ENCODE measurements at places on chromosomes 16 and 17.

- DNase-seq: no peak
Measured at GRCh38 chr16:20844588-20844987, 38.3 kb downstream of the REXO5 start.

DNA sequence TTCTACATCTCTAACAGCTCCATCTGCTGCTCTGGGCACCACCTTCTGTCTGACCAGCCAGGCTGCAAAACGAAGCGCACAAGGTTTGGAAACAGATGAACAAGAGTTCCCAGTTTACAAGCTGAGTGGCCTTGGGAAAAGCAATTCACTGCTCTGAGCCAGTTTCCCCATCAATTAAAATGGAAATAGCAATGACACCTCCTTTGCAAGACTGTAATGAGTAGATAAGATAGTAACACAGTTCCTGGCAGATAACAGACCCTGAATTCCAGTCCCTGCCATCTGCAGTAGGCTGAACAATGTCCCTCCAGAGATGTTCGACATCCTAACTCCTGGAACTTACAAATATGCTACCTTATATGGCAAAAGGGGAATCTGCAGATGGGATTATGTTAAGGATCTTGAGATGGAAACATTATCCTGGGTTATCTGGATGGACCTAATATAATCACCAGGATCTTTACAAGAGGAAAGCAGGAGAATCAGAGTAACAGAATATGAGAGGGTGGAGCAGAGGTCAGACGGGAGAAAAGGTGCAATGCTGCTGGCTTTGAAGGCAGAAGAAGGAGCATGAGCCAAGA, 27.9 kb downstream of the CPPED1 start:
- no peak for DNase-seq

GRCh38 chr17:44222112-44222869, 2.8 kb upstream of the UBTF start:
- DNase-seq: no peak

DNA sequence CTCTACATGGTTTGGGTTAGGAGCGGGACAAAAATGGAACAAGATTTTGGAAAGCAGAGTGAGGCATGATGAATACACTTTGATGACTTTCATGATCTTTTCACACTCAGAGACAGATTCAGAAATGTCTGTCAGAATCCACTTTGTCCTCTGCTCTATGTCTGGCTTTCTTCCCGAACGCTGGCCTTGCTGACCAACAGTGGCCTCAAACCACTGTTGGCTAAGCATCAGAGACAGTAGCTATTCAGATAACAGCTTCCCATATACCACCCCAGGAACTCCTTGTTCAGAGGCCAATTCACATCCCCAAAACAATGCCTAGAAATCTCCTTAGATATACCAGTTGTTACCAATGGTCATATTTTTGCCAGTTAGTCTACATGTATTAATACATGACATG, 40.9 kb downstream of the FBXL20 start:
- no peak for DNase-seq

DNA sequence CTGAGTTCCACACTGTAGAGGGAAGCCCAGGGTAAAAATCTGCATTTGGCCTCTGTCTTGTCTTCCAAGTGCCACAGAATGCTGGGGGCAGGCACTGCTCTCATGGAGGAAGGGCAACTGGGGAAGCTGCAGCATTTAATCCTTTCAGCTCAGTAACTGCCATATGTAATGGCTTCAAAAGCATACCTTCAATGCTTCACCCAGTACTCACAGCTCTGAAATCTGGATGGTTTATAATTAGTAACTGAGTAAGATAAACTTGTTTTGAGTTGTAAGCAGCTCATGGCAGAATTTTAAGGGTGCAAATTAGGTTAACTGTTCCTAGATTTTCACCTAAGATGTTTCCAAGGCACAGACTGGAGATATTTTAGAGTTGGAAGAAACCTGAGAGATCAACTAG, 24.5 kb downstream of the PMP22 start:
- DNase-seq: no peak

DNA sequence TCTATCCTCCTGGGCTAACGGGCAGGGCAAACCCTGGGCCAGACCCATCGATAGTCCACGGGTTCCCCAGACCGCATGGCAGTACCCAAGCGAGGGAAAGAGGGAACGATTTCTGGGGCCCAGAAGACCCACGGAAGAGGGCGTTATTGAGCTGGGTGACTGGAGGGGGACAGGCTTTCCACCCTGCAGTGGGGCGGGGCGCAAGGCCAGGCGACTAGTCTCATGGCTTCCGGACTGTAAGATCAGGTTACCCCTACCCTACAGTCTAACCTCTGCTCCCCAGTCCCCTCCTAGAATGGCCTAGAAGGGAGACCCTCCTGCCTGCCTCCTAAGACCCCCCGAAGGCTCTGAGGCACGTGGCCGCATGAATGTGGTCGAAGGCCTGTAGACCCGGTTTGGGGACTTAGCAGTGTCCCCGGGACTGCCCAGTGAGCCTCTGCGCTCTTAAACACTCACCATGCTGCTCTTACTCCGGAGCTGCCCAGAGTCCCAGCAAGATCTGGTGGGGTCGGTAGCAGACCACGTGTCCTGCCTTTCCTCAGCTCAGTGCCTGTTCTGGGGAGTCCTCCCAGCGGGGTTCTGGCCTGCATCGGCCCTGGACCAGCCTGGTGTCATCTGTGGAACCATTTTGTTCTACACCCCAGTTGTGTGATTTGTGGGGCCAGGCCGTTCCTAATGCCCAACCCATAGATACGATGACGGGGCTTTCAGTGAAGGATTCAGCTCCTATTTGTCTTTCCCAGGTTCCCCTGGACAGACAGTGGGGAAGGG, 13.2 kb upstream of the AURKB start:
- no peak for DNase-seq

GRCh38 chr16:67357561-67357960, 30.9 kb downstream of the LRRC36 start:
- DNase-seq: no peak

DNA sequence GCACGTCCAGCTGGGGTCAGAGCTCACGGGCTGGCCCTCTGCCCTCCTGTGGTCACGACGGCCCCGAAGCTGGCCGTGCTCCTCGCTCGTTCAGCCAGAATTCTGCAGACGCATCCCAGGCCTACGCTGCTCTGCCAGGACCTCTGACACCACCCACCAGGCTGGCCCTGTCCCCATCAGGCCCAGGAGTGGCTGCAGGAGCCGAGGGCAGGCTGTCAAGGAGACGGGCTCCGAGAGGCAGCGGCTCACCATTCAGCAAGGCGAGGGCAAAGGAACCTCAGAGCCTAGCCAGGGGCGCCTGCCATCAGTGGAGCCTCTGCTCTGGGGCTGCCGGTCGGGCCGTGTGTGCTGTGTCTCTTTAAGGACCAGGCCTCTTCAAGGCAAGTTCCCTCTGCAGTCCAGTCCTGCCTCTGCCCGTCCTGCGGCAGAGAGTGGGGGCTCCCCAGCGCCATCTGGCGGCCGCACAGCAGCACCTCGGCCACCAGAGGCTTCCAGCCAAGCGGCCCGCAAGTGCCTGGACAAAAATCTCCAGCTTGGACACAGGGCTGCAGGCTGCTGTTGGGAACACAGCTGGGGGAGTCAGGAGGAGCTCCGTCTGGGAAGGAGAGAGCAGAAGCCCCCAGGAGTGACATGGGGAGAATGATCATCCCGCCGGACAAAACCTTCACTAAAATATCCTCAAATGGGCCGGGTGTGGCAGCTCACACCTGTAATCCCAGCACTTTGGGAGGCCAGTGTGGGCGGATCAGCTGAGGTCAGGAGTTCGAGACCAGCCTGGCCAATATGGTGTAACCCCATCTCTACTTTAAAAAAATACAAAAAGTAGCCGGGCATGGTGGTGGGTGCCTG, 7.4 kb upstream of the ABR start:
- DNase-seq: peak; percentile 42

- DNase-seq: no peak
Measured at GRCh38 chr17:45345554-45346215, 28.9 kb upstream of the MAP3K14 start.

DNA sequence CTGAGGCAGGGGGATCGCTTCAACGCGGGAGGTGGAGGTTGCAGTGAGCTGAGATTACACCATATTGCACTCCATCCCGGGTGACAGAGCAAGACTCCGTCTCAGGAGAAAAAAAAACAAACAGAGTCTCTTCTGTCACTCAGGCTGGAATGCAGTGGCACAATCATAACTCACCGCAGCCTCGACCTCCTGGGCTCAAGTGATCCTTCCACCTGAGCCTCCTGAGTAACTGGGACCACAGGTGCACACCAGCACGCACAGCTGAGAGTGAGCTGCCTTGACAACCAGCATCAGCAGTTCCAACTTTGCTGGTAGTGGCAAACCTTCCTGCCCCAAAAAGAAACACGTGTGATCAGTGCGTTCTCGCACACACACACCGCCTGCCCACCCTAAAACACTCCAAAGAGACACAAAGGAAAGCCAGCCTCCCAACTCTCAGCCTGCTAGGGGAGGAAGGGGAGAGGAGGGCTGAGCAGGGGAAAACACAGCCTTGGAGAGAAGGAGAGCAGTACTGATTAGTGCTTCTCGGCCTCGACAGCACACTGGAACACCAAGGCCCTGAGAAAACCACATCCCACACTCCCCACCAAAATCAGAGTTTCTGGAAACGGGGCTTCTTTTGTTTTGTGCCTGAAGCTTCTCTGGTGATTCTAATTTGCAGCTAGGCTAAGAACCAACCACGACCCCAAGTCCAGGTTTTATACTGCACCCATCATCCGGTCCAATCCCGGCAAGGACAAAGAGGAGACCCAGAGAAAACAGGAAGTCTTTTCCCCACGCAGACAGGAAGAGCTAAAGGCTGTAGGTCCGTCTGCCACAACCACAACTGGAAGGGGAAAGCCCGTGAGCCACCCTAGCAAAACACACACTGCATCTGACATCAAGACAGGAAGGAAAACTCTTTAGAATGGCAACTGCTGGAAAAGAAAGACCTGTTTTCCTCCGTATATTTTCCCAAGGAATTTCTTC, 28.8 kb downstream of the ZCCHC14 start:
- DNase-seq: no peak

DNA sequence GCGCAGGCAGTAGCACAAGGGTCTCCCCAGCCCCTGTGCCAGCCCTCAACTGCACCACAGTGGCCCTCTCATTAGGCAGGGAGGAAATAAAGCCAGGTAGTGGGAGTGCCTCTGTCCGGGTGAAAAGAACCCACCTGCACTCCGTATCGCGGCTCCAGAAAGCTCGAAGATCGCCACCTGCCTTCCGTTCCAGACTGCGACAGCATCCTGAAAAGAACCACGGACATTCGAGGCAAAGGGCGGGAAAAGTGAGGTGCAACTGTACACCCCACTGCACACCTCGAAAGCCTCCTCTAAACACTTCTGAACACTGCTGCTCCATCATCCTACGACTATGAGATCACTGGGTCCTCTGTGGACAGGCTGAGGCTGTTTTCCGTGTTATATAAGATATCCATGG, 28.7 kb downstream of the IFT140 start:
- DNase-seq: no peak

GRCh38 chr16:74830648-74831047, 56.0 kb upstream of the FA2H start:
- no peak for DNase-seq

DNA sequence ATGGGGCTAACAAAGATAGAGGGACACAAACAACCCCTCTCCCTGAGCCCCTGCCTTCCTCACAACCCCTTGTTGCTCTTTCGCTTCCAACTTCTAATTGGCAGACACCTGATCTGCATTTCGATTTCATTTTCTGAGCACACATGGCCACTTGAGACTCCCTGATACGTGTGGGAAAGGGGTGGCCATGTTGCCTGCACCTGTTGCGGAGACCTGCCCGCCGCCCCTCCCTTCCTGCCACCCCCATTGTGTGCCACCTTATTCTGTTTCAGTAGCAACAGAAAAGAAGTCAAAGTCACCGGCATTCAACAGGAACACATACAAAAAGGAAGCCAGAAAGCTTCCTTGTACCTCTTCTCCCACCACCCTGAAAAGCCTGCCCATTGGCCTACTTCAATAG, 254.7 kb upstream of the SOX9 start:
- DNase-seq: no peak

- no peak for DNase-seq
Measured at GRCh38 chr17:550041-550398, 164.6 kb downstream of the VPS53 start.

DNA sequence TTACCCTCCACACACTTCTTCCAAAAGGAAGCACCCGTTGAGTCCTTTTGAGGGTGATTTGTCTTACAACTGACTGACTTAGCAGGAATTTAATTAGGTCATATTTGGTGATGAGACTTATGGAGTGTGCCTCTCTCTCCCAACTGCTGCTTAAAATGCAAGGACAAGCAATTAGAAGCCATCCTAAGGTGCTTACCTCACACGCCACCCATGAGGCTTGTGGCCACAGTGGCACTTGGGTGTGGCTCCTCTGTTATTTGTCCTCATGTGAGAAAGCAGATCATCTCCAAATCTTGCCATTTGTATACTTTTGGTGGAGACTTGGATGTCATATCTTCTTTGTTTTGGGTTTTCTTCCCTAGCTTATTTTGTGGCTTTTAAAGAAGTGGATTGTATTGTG, 61.6 kb downstream of the WNT3 start:
- no peak for DNase-seq

GRCh38 chr17:27199948-27200347, 94.0 kb upstream of the WSB1 start:
- DNase-seq: no peak

- no peak for DNase-seq
Measured at GRCh38 chr16:50522324-50522723, 25.9 kb upstream of the NKD1 start.

GRCh38 chr17:8160224-8160577, 2.5 kb downstream of the VAMP2 start:
- no peak for DNase-seq

DNA sequence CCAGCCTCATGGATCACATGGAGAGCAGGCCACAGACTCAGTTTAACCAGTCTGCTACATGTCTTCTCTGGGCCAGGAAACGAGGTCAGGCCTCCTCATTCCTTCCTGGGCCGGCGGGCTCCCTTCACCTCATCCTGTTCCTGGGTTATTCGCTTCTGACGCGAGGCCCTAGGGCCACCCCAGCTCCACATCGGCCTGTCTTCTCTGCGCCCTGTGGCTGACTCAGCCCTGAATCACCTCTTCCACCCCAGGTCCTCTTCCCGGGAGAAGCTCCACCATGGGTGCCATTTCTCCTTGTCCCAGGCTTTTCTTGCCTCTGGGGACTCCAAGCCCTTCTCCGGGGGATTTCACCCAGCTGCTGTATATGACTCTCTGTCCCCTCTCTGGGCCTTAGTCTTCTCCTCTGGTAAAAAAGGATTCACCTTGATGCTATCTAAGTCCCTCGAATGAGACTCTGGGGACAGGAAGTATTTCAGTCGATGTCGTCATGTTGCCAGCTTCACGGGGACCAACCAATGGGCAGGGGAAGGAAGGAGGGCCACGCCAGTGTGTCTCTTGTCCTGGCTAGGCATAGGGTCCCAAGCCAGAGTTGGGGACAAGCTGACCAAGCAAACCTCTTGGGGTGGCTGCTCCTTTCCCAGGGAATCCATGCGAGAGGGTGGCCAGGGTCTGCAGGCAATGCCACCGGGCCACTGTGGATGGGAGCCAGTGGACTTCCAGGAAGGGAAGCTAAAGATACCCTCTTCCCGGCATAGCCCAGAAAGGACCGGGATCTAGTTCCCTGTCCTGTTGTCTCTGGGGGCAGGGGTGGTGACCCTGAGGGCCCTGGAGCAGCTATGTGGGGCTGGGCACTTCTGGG, 58.7 kb downstream of the SOCS3 start:
- no peak for DNase-seq

GRCh38 chr17:76633628-76634328, 9.8 kb downstream of the ST6GALNAC1 start:
- DNase-seq: no peak
